ENCODE measurements at places on chromosomes 16 and 17.

- no peak for DNase-seq
Measured at GRCh38 chr16:21156767-21157467, 1.6 kb upstream of the LDAF1 start.

- DNase-seq, result no peak
Measured at GRCh38 chr17:44115585-44116415, 7.6 kb downstream of the HDAC5 start.

DNA sequence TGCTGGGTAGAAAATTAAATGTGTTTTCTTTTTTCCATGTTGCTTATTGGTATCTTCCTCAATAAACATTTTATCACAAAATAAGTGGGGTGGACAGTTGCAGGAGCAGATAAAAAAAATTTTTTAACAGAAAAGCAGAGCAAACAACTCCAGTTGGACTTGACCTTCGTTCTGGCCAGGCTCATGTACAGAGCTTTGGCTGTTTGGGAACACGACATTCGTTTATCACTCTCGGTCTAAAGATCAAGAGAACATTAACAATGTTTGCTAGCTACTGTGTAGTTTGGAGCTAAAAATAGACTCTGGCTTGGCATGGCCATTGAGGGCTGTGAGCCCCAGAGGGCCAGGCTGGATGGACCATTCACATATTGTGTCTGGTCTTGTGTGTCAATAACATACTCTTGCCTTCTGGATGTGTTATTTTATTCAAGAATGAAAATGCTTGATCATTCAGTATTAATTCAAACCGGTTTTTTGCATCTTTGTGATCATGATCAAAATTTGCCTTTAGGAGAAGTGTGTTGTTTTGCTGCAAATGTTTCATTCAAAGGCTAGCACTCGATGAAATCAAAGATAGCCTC, 56.6 kb downstream of the TMEM186 start:
- DNase-seq, result no peak

GRCh38 chr17:15966879-15967248, 21.9 kb downstream of the ADORA2B start:
- DNase-seq, result no peak

Measured in AG04450 (cell line).